ENCODE measurements at places on chromosomes 5 and 9.

DNA sequence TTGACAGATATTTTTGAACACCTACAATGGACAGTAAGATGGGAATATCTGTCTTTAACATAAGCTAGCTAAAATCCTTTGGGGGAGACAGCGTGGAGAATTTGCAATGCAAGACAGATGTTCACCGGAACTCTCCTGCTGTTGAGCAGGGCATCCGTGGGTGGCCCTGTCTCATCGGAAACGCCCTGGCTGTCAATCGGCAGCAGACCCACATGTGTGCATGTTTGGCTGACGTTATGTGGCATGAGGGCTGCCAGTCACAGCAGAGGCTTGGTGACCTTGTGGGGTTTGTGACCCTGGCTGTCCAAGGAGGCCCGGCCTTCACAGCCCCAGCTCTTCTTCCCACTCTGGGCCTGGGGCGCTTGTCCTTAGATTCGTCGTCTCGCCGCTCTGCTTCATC is 129.7 kb upstream of the OTULINL start:
- H3K4me1 ChIP-seq = peaks cover 50% of the 10 kb centered on the region
- H3K27ac ChIP-seq = peak overlapping the region; percentile 48
- DNase-seq = no peak
- H3K27me3 ChIP-seq = no peaks in the 10 kb centered on the region
- peaks cover 36% of the 10 kb centered on the region for H3K36me3 ChIP-seq
- no peak overlapping the region for H3K4me3 ChIP-seq

DNA sequence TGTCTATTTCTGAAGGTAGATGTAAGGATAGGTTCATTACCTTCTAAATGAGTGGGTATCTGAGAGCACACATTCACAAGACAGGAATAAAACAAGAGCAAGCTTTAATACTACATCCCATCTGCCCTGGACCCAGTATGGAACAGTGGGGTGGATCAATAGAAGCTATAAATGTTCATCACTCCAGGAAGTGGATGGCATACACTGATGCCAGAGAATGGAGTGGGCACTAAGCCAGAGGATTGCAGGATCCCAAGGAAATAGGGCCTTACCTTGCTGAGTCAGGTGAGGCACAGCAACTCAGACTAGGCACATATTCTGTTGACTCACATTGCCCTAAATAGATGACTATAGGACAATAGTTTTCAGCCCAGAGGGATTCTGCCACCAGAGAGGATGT is 21.3 kb upstream of the COX7C start:
- H3K4me1 ChIP-seq = no peaks in the 10 kb centered on the region
- no peaks in the 10 kb centered on the region for H3K36me3 ChIP-seq
- H3K27me3 ChIP-seq = no peaks in the 10 kb centered on the region
- no peak overlapping the region for H3K27ac ChIP-seq
- H3K4me3 ChIP-seq = no peak overlapping the region

DNA sequence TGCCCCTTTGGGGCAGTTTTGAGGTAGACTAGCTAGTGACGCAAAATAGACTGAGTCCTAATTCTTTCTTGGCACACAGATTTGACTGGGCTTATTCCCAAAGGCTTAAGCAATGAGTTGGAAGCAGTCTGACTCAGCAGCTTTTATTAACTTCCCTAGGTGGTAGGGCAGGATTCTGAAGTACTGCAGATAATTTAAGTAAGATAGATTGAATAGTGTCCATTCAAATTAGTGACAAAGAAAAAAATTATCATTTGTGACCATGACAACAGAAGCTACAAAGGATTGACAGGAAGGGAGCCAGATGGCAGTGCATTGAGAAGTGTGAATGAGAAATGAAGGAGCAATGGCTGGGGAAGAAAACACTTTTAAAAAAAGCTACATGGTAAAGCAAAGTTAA is 649.4 kb downstream of the CDH9 start:
- no peak for DNase-seq
- H3K4me3 ChIP-seq = no peak overlapping the region
- H3K4me1 ChIP-seq = no peaks in the 10 kb centered on the region
- H3K27ac ChIP-seq = no peak overlapping the region
- no peaks in the 10 kb centered on the region for H3K36me3 ChIP-seq

DNA sequence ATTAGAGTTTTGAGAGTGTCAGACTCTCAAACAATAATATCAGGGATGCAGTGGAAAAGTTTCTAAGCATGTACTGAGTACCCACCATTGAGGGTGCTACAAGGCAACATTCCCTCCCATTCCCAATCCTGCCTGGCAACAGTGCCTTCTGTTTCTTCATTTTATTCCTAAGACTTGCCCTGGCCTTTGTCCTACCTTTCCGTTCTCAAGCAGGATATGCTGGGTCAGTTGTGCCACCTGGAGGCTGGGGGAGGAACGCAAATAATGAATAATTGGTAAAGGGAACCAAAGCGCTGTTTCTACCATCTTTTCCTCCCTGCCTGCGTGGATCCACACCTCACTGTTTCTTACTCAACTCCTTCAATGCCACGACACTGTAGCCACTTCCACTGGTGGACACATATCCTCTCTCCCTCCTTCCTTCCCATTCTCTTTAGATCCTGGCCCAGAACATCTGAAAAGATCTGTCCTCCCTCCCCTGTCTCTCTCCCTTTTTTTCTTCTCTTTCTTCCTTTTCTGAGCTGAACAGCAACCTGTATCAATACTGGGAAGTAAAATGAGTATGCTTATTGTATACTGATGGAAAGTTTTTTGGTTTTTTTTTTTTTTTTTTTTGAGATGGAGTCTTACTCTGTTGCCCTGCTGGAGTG is 149.5 kb downstream of the C9orf152 start:
- no peak for DNase-seq
- no peaks in the 10 kb centered on the region for H3K27me3 ChIP-seq
- peaks cover 23% of the 10 kb centered on the region for H3K36me3 ChIP-seq
- peaks cover 21% of the 10 kb centered on the region for H3K4me1 ChIP-seq
- H3K27ac ChIP-seq = peak overlapping the region; percentile 7

DNA sequence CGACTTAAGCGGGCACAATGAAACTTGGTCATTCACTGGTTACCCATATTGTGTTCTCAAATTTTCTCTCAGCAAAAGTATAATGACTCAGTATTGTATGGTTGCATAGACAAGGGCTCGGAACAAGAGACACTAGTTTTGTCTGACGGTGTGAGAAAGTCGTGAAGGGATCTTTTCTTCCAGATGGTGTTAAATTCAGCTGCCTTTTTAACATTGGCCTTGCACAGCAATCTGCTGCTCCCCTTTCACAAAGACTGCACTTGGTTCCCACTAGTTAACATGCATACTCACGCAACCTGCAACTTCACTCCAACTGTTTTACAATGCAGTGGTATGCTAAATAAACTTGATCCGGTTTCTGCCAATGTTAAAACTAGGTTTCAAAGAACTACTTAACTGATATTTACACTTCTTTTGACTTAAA is 219.2 kb downstream of the MEF2C start:
- H3K36me3 ChIP-seq = no peaks in the 10 kb centered on the region
- peaks cover 89% of the 10 kb centered on the region for H3K27me3 ChIP-seq
- DNase-seq = no peak
- H3K4me1 ChIP-seq = peaks cover 7% of the 10 kb centered on the region
- no peak overlapping the region for H3K27ac ChIP-seq
- H3K4me3 ChIP-seq = no peak overlapping the region

DNA sequence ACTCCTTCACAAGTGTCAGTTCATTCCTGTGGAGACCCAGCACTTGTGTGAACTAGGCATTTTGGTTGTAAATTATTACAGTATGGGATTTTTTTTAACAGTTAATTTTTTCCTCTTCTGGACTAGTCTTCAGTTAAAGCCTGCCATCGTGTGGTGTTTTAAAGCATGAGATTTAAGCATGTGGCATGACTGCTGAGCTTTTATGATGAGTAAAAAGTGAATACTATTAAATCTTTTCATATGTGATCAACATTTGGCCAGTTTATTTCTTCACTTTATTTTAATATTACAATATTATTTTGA is 25.0 kb downstream of the LMNB1 start:
- peaks cover 24% of the 10 kb centered on the region for H3K4me1 ChIP-seq
- H3K27ac ChIP-seq = peak overlapping the region; percentile 19
- H3K4me3 ChIP-seq = no peak overlapping the region

DNA sequence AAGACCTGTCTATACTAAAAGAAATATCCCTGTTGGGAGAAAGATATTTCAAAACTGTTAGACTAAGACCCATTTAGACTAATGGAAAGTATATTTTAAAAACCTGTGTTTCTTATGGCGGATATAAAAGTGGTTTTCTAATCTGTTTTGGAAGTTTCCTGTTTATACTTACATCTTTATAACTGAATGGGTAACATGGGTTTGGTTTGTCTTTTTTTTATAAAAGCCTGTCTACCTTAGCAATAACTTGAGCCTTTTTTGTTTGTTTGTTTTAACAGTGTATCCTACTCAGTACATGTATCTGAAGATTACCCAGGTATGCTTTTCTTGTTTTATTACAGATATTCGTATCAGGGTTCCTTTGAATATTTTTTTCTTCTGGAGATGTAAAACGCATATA is 83.4 kb downstream of the PARP8 start:
- no peak overlapping the region for H3K27ac ChIP-seq
- no peaks in the 10 kb centered on the region for H3K36me3 ChIP-seq
- H3K27me3 ChIP-seq = no peaks in the 10 kb centered on the region
- H3K4me1 ChIP-seq = no peaks in the 10 kb centered on the region
- DNase-seq = no peak
- no peak overlapping the region for H3K4me3 ChIP-seq

GRCh38 chr9:110109333-110110092 is 98.4 kb downstream of the C9orf152 start:
- no peaks in the 10 kb centered on the region for H3K27me3 ChIP-seq
- peak overlapping the region; percentile 65 for H3K27ac ChIP-seq
- H3K4me1 ChIP-seq = peaks cover 32% of the 10 kb centered on the region
- H3K4me3 ChIP-seq = no peak overlapping the region
- DNase-seq = no peak

- H3K27ac ChIP-seq = no peak overlapping the region
- H3K27me3 ChIP-seq = peaks cover 17% of the 10 kb centered on the region
- no peak overlapping the region for H3K4me3 ChIP-seq
- peak; percentile 86 for DNase-seq
- no peaks in the 10 kb centered on the region for H3K36me3 ChIP-seq
- H3K4me1 ChIP-seq = no peaks in the 10 kb centered on the region
Observed at GRCh38 chr9:124511426-124511840, 4.2 kb upstream of the NR5A1 start.

DNA sequence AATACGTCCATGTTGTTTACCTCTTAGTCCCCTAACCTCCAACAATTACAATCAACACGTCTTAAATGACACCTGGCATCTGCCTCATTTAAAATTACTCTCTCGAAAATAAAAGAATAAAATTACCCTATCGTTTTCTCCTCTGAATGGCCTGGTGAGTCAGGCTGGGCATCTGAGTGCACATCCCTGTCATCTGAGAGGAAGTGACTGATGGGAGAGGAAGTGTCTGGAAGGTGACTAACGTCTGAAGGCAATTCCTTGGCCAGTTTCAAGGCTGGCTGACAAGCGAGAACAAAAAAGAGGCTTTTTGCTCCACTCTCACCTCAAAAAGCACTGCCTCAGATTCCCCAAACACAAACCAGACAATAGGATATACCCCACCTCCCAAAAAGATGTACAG is 57.7 kb downstream of the MAPKAP1 start:
- peak overlapping the region; percentile 46 for H3K4me3 ChIP-seq
- H3K36me3 ChIP-seq = peaks cover 5% of the 10 kb centered on the region
- H3K27ac ChIP-seq = peak overlapping the region; percentile 95
- H3K4me1 ChIP-seq = peaks cover 59% of the 10 kb centered on the region

- no peaks in the 10 kb centered on the region for H3K27me3 ChIP-seq
- peak; percentile 89 for DNase-seq
- peak overlapping the region; percentile 99 for H3K4me3 ChIP-seq
- H3K27ac ChIP-seq = peak overlapping the region; percentile 77
Observed at GRCh38 chr9:76459694-76460635, 983 bp downstream of the GCNT1 start.

DNA sequence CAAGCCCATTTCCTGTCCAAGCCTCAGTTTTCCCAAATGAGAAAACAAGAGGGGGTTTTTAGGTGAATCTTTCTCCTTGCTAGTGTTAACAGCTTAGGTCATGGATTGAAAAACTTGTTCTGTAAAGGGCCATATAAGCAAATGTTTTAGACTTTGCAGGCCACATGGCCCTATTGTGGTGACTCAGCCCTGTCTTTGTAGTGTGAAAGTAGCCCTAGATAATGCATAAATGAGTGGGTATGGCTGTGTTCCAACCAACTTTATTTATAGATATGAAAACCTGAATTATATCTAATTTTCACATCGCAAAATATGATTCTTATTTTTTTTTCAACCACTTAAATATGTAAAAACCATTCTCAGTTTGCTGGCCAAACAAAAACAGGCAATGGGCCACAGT is 6.9 kb upstream of the BARX1 start:
- H3K4me1 ChIP-seq = peaks cover 8% of the 10 kb centered on the region
- no peak overlapping the region for H3K4me3 ChIP-seq
- no peaks in the 10 kb centered on the region for H3K36me3 ChIP-seq
- DNase-seq = peak; percentile 54
- H3K27ac ChIP-seq = no peak overlapping the region

DNA sequence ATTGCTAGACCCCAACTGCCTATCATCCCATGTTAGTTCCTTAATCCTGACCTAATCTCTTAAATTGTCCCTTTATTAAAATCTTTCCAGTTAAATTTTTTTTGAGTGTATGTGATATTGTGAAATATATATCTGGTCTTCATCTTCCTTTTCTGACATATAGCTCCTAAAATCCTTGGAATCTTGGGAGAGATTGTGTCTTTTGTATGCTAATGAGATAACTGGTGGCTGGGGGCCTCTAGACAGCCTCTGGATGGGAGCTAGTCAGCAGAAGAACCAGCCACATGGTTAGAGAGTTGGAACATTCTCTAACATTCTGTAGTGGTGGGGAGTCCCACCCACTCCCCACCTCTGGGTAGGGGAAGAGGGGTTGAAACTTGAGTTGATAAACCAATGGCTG is 3.7 kb upstream of the CCL19 start:
- no peaks in the 10 kb centered on the region for H3K4me1 ChIP-seq
- no peak overlapping the region for H3K4me3 ChIP-seq
- DNase-seq = no peak
- peaks cover 4% of the 10 kb centered on the region for H3K27me3 ChIP-seq
- H3K36me3 ChIP-seq = no peaks in the 10 kb centered on the region

DNA sequence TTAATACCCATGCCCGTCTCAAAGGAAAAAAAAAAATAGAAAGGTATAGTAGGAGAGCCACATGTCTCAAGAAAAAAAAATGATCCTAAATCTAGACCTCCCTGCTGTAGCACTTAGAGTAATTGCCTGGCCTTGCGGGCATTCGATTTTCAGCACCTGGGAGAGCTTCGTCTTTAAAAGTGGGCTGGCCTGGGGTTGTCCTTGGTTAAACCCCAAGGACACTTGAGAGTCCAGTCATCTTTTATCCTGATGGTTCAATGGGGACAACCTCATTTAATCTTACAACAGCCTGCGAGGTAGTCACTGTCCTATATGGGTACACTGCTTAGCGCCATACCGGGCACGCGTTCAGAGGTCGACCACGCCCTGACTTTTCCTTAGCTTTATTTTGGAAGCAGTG is 60.1 kb downstream of the MAT2B start:
- DNase-seq = peak; percentile 66
- peak overlapping the region; percentile 68 for H3K4me3 ChIP-seq
- no peak overlapping the region for H3K27ac ChIP-seq
- no peaks in the 10 kb centered on the region for H3K36me3 ChIP-seq
- peaks cover 16% of the 10 kb centered on the region for H3K4me1 ChIP-seq

- DNase-seq = peak; percentile 79
- no peaks in the 10 kb centered on the region for H3K36me3 ChIP-seq
- no peak overlapping the region for H3K4me3 ChIP-seq
- H3K27ac ChIP-seq = no peak overlapping the region
- H3K4me1 ChIP-seq = no peaks in the 10 kb centered on the region
- H3K27me3 ChIP-seq = peaks cover 28% of the 10 kb centered on the region
Observed at GRCh38 chr5:194603-195209, 3.4 kb downstream of the LRRC14B start.
